ENCODE measurements at places on chromosomes 3 and 15.

DNA sequence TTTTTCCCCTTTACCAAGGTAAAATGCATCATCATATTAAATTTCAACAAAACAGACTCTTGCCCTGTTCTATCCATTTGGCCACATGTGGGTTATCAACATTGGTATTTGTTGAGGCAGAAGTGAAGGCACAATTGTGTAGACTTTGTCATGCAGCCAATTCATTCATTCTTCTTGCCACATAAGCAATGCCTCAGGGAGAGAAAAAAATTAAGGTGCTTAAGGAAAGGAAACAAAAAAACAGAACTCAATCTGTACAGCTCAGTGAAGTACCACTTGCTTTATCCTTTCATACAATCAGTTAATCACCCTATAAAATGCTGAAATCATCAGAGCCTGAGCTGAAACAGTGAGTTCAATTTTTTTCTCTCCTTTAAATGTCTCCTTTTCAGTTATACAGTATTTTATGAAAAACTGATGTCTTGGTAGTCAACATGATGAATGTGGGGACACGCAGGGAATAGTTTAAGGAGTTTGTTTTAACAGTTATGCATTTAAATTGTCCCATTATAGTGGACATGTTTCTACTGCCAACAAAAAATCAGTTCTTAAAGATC is 588.9 kb downstream of the MFSD1 start:
- DNase-seq: no peak
- H3K27me3 ChIP-seq: no peaks in the 10 kb centered on the region
- no peak overlapping the region for H3K27ac ChIP-seq
- H3K4me1 ChIP-seq: no peaks in the 10 kb centered on the region
- H3K36me3 ChIP-seq: no peaks in the 10 kb centered on the region

DNA sequence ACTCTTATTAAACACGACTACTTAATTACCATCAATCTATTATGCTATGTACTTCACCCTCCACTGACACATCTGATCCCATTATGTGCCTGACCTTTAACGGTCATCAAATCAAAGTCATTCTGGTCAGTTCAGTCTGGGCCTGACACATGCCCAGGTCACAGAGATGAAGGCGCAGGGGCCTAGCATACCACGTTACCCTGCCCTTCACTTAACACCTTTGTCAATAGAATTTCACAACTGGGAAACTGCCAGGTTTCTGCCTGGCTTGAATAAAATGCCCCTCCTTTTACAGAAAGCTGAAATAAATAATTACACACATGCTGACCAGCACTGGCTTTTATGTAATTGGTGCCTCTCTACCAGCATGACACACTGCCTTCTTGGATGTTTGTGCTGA is 39.5 kb downstream of the MECOM start:
- H3K4me1 ChIP-seq: no peaks in the 10 kb centered on the region
- H3K4me3 ChIP-seq: no peak overlapping the region
- no peaks in the 10 kb centered on the region for H3K27me3 ChIP-seq
- DNase-seq: no peak
- H3K27ac ChIP-seq: no peak overlapping the region

DNA sequence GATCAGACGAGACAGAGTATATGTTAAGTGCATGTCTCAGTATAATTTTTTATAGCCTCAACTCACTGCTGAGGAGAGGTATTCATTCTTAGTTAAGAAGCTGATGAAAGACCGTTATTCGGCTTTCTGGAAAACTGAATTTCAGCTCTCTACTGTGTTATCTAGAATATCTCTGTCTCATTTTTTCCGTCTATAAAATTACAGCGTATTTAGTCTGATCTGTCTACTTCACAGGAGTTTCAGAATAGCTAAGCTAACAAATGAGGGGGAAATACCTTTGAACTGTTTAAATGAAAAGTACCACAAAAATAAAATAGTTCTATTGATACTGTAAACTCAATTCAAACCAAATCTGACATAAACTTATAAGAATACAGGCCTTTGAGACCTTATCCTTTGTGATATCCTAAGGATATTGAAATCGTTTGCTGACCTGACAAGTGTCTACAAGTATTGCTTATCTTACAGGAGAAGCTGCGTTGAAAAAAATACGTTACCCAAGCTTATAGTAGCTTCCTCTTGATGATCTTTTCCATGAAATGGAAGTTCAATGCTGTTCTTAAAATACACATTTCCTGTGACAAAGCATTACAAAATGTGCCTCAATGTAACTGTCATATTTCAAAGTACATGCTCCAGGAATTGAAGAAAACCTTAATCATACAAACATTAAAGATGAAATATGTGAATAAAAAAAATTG is 104.6 kb downstream of the IL1RAP start:
- no peak for DNase-seq
- no peaks in the 10 kb centered on the region for H3K4me1 ChIP-seq
- no peaks in the 10 kb centered on the region for H3K36me3 ChIP-seq
- no peaks in the 10 kb centered on the region for H3K27me3 ChIP-seq
- no peak overlapping the region for H3K4me3 ChIP-seq
- H3K27ac ChIP-seq: no peak overlapping the region

- no peaks in the 10 kb centered on the region for H3K4me1 ChIP-seq
- H3K27me3 ChIP-seq: no peaks in the 10 kb centered on the region
- DNase-seq: no peak
- H3K36me3 ChIP-seq: no peaks in the 10 kb centered on the region
- H3K27ac ChIP-seq: no peak overlapping the region
- H3K4me3 ChIP-seq: no peak overlapping the region
Measured at GRCh38 chr3:98565237-98565643, 28.2 kb downstream of the CPOX start.

GRCh38 chr3:186160691-186161243 is 51.9 kb upstream of the ETV5 start:
- H3K4me3 ChIP-seq: no peak overlapping the region
- no peak for DNase-seq
- H3K27ac ChIP-seq: no peak overlapping the region
- no peaks in the 10 kb centered on the region for H3K27me3 ChIP-seq
- H3K36me3 ChIP-seq: no peaks in the 10 kb centered on the region
- H3K4me1 ChIP-seq: no peaks in the 10 kb centered on the region
